ENCODE measurements at places on chromosomes 12 and 14.

- DNase-seq = no peak
Observed at GRCh38 chr14:37865719-37866549, 270.5 kb downstream of the TTC6 start.

- DNase-seq = no peak
Observed at GRCh38 chr14:75249958-75250336, 28.7 kb upstream of the FOS start.

- DNase-seq = no peak
Observed at GRCh38 chr14:40485688-40486087, 1053.5 kb upstream of the FBXO33 start.

- no peak for DNase-seq
Observed at GRCh38 chr14:99937475-99938244, 127.6 kb upstream of the EVL start.

GRCh38 chr12:55996201-55996714, 818 bp upstream of the SUOX start:
- DNase-seq = peak; percentile 71

DNA sequence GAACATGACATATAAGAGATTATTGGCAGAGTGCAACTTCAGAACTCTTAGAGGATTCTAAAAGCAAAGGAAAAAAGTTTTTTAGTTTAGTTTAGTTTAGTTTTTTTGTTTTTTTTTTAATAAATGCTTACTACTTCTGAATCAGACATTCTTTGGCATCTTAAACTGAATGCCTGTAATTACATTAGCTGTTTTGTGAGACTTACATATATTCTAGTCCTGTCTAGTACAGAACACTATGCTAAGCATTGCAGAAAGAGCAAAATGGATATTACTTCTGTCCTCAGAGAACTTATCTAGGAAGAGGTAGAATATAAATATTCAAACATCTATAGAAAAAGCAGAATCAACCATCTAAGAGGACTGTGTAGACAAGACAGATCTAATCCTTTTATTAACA, 133.2 kb downstream of the RAD51B start:
- no peak for DNase-seq

GRCh38 chr14:61992139-61992538, 229.9 kb downstream of the SNAPC1 start:
- DNase-seq = no peak

DNA sequence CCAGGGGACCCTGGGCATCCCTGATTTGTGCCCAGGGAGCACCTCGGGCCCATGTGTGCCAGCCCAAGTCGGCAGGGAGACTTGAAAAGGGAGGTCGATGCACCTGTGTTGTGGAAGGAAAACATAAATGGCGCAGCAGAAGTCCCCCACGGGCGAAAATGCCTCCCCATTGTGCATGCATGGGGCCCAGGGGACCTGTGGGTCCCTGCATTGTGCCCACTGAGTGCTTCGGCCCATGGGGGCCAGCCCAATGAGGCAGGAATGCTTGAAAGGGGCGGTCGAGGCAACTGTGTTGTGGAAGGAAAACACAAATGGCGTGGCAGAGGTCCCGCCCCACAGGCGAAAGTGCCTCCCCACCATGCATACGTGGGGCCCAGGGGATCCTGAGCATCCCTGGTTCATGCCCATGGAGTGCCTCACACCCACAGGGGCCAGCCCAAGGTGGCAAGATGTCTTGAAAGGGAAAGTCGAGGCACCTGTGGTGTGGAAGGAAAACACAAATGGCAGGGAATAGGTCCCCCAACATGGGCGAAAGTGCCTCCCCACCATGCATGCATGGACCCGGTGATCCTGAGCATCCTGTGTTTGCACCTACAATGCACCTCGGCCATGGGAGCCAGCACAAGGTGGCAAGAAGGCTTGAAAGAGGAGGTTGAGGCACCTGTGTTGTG, 368.0 kb downstream of the ALG10 start:
- no peak for DNase-seq

- no peak for DNase-seq
Observed at GRCh38 chr12:75759196-75759595, 247.8 kb upstream of the KRR1 start.

DNA sequence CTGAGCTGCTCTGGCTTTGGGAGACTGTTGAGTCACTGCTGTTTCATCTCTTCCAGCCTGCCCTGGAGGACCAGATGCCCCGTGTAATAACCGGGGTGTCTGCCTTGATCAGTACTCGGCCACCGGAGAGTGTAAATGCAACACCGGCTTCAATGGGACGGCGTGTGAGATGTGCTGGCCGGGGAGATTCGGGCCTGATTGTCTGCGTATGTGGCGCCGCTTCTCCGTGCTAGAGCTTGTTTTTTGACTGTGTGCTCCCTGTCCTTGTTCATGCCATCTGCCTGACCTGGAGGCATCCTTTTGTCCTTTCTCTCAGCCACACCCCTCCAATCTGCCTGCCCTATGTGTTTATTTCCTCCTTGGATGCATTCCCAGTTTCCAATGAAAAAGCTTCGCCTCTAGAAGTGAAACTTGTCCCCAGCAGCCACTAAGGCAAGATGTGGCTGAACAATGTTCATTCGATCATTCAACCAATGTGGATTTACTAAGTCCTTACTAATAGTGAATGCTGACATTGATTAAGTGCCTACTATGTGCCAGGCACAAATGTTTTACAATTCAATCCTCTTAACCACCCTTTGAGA, 98.6 kb downstream of the NT5DC3 start:
- DNase-seq = no peak

DNA sequence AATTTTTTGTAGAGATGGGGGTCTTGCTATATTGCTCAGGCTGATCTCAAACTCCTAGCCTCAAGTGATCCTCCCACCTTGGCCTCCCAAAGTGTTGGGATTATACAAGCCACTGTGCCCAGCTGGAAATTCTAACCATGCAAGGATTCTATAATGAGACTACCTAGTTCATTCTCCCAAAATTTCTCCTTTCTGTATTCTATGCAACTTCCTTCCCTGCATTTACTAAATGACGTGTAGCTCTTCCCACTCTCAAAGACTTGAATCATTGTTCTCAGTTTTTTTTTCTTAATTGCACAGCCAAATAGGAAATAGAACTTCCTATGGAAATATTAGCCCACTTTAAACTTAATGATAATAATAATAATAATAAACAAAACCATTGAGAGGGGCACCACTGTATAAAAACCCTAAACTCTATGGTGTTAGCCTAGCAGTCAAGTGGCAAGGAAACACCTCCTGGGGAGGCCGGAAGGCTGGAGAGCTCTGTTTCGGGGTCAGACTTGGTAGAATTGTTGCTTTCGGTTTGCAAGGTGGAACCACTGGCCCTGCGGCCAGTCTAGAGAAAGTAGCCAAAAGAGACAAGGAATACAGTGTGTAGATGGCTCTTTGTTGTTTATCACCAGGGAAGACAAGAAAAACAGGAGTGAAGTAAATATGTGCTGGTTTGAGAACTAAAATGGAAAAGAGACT, 40.0 kb upstream of the TESC start:
- DNase-seq = no peak

DNA sequence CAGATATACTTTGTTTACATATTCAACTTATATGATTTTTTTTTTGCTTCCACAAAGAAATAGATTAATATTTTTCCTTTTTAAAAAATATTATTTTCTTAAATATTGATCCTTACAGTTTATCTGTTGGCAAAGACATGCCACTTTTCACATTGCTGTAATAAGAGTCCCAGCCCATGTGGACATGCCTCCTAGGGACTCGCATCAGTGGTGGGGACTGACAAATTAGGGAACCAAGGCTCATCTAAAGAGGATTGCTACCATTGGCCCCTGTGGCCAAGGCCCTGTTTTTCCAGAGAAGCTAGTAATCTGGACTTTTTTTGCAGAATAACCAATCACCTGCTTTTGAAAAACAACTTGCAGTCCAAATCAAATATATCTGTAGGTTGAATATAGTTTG, 27.8 kb upstream of the BMAL2 start:
- DNase-seq = no peak

DNA sequence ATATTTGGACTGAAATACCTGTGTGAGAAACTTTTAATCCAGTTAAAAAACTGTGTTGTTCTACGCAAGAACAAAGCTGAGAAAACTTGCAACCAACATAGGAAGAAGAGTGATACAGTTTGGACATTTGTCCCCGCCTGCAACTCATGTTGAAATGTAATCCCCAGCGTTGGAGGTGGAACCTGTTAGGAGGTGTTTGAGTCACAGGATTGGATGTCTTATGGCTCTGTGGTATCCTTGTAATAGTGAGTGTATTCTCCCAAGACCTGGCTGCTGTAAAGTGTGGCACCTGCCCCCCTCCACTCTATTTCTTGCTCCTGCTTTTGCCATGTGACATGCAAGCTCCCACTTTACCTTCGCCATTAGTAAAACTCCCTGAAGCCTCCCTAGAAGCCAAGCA, 28.6 kb upstream of the ADAM20 start:
- no peak for DNase-seq

DNA sequence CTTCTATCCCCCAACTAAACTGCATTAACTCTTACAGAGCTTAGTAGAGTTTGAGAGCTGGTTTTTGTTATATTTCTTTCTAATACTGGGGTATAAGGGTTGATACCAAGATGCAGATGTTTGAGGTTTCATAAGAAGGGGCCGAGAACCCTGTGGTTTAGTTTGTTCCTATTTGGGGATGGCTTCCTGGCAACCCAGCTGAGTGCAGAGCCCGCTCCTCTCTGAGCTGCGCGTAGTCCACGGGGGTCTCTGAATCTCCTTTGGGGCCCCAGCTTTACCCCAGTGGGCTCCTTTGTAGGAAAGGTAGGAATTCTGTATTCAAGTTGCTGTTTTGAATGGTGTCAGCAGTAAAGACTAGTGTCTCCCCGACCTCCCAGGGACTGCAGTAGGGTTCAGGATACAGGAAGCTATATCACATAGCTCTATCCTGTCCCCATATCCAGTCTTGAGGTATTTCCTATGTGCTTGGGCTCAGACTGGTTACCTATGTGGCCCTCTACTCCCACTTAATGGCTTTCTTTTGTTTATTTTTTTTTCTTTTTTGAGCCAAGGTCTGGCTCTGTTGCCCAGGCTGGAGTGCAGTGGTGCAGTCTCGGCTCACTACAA, 25.4 kb downstream of the PLXNC1 start:
- DNase-seq = no peak

DNA sequence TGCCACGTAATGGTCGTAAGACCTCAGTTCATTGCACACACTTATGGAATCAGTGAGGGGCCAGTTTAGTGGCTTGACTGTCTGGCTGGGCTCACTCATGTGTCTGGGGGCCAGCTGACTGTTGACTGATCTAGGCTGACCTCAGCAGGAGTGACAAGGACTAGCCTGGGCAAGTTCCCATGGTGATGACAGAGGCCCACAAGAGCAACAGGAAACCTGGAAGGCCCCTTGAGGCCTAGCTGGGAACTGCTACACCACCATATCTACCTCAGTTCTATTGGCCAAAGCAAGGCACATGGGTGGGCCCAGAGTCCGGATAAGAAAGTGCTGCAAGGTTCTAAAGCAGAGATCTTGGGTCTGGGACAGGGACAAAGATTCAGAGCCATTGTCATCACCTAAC, 21.3 kb upstream of the RFLNA start:
- DNase-seq = peak; percentile 58

DNA sequence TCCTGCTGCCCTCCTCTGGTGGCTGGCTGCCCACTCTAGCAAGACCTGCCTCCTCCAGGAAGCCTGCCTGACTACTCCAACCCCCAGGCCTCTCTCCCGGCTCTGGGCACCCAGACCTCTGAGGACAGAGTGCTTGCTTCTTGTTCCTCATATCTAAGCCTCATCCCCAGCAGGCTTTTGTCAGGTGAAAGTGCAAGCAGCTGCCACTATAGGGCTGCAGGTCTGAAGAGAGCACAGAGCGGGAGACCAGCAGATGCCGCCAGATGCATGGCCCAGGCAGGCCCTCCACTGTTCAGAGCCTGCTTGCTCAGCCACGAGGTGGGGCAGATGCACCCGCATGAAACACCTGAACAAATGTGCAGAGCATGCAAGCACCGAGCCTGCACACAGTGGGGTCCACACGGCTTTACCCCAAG, 73.0 kb downstream of the SERPINA3 start:
- no peak for DNase-seq

DNA sequence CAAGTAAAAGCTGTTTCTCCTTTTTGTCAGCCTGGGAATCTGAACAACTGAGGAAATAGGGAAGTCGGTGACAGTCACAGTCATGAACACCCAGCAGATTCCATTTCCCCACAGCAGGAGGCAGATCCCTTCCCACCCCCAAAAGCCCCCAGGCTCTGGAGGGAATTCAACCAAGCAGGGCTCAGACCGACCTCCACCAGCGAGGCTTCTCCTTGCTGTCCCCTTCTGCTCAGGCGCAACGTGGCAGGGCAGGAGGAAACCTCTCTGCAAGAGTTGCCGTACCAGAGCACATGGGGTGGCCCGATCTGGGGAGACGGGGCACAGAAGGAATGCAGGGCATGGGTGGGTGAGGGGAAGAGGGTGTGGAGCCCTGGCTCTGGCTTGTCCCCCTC, 319 bp downstream of the GALNT6 start:
- DNase-seq = no peak

DNA sequence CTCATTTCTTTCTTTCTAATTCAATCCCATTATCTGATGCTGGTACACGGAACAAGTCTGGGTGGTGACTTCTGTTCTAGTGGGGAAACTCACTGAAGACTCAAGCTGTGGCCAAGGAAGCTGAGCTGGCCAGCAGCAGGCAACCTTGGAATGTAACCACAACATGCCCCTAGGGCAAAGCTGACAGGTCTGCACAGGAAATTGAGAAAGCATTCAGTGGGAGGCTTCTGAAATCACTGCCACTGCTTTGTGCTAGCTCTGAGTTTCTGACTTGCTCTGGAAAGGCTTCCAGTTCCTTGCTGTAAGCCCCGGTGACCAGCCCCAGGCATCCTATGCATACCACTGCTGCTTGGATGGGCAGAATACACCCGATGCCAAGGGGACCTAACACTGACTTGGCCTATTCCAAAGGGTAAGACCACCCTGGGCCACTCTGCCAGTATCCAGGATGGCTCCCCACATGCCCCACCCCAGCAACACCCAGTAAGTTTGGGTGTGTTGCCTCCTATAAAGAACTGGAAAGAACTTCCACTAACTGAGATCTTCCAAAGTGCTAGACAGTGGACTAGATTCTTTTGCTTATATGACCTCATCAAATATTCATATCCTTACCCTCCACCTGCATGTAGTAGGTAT, 84.5 kb upstream of the CDKN3 start:
- peak; percentile 40 for DNase-seq

DNA sequence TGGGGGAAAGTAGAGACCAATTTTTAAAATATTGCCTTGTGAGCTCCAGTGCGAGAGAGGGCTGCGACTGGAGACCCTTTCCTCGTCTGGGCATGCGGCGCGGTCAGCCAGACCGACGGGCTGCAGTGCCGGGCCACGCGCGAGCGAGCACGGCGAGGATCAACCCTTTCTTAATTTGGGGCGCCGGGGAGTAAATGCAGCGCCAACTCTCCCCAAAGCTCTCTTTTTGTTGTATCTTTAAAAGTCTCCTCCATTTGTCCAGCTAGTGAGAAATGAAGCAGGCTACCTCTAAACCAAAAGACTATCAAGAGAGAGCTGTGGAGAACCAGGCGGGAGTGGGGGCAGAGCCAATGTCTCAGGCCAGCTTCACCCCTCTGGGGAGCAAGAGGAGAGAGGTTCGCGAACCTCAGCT, 1.4 kb downstream of the SIX1 start:
- no peak for DNase-seq
